ENCODE measurements at places on chromosomes 3 and 15.

- no peak for DNase-seq
Measured at GRCh38 chr15:52348056-52348745, 52.6 kb upstream of the MYO5C start.

GRCh38 chr3:35986161-35986560 lies 346.8 kb downstream of the ARPP21 start:
- DNase-seq, result no peak

DNA sequence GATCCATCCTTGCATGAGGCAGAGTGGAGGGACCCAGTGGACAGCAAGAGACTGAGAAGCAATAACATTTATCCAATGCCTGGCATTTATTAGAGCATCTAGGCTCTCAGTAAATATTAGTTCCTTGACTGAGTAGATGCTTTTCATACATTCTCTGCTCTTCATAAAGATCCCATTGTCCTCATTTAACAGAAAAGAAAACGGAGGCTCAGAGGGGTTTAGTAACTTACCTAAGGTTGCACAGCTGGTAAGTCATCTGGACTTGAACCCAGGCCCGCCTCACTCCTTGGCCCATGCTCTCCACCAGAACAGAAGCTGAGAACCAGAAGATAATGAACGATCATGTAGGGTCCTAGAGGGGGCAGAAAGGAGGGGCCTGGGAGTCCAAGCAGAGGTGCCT lies 52.2 kb upstream of the SEC22A start:
- no peak for DNase-seq

DNA sequence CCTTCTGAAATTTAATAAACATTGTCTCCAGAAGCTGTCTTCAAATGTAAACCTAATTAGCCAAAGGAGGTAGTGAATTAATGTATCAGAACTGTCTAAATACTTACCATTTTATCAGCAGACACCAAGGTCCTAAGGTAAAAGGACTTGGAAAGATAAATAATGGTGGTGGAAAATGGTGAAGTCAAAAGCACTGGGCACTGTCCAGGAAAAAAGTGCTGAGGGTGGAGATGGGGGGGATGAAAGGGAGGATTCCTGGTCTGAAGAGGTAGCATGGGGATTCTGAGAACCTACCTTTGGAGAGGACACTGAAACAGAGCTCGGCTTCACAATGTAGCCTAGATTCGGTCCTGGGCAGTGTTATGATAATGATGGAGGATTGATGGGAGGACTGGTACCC lies 149.0 kb upstream of the DPH6 start:
- DNase-seq, result no peak

DNA sequence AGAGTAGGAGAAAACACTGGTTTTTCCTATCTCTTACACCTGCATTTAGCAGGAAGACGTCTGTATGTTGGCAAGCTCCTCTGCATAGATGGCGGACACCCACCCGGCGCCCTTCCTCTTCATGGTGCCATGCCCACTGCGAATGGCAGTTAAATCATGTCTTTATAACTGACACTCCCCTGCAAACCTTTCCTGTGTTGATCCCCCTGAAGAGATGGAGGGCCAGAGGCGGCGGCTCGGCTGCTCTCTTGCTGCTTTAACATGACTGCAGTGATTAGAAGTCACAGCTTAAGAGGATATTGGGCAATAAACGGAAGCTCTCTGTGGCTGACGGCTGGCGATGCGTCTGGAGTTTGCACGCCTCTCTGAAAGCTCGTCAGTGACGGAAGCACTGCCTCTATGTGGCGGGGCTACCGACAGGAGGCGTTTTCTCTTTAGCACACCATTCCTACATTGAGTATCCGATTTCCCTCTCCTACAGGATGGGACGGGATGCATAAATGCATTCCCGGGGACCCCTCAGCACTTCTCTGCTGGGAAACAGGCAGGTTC lies 25.5 kb upstream of the SNRPA1 start:
- DNase-seq, result no peak

DNA sequence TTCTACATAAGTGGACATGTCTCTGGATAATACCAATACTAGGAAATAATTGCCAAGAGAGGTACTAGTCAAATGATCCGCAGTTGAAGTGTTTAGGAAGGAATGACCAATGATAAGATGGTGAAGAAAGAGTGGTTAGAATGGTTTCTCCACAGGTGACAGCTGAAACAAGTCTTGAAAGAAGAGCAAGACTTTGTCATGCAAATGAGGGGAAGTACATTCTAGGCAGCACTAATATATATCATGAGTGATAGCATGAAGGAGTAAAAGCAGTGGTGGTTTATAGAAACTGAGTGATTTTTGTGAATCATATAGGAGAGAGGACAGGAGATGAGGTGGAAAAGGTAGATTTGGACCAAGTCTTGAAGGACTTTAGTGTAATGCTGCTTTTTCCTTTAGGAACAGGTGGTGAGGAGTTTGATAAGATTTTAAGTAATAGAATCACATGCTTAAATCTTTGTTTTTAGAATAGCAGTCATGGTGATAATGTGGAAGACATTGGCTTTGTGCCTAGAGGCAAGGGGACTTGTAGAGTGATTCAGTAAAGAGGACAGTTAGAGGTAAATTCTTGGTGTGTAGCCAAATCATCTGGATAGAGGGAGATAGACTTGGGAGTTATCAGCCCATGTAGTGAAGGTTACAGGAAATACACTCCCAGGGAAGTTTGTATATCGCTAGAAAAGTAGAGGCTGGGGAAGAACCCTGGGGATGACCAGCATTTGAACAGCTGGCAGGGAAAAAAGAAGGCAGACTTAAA lies 31.9 kb downstream of the SLMAP start:
- peak; percentile 32 for DNase-seq

- no peak for DNase-seq
Measured at GRCh38 chr3:81920816-81921215, 159.4 kb upstream of the GBE1 start.

GRCh38 chr3:57757642-57758297 lies 1.7 kb downstream of the SLMAP start:
- no peak for DNase-seq

DNA sequence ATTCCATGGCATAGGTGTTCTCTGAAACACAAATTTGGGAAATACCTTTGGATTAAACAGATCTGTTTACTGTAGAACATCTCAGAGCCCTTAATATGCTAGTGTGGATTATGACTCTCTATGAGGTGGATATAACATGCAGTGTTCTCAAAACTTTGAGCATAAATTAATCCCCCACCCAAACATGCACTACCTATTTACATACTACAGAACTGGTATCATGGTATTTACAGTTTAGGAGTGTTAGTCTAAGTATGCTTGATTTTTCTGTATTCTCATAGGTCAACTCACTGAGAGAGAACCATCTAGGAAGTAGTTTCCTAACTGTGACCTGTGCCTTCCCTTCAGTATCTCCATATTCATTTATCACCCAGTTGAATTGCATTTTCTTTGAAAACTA lies 30.9 kb upstream of the ZNF609 start:
- DNase-seq, result no peak

DNA sequence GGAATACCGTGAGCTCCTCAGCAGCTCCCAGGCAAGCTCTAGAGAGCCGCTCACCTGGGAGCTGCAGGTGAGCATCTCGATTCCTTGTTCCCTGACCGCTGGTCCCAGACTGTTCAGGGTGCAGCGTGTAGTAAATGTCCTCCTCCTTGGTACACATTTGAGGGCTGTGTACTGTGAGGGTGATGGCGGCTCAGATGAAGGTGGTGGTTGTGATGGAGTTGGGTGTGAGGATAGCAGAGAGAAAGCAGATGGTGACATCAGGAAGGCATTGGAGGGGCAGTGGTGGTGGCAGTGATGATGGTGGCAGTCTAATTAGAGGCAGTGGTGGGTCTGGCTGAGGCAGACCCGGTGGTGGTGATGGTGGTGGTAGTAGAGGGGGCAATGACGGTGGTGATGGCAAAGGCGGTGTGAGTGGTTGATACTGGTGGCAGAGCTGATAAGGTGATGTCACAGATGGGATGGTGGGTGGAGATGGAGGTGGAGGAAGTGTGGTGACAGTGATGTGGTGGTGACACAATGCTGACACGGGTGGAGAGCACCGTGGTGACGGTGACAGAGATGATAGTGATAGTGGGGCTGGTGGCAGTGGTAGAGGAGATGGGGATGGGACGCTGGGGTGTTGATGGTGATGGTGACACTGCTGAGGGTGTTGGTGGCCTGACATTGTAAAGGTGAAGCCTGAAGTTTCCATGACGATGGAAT lies at the start of gene DNAJB8:
Gene DNAJB8 (minus strand): TSS at position 51 of the 702 bp plus-strand sequence. CDS start 3,645 bp downstream, outside the sequence.
- no peak for DNase-seq

DNA sequence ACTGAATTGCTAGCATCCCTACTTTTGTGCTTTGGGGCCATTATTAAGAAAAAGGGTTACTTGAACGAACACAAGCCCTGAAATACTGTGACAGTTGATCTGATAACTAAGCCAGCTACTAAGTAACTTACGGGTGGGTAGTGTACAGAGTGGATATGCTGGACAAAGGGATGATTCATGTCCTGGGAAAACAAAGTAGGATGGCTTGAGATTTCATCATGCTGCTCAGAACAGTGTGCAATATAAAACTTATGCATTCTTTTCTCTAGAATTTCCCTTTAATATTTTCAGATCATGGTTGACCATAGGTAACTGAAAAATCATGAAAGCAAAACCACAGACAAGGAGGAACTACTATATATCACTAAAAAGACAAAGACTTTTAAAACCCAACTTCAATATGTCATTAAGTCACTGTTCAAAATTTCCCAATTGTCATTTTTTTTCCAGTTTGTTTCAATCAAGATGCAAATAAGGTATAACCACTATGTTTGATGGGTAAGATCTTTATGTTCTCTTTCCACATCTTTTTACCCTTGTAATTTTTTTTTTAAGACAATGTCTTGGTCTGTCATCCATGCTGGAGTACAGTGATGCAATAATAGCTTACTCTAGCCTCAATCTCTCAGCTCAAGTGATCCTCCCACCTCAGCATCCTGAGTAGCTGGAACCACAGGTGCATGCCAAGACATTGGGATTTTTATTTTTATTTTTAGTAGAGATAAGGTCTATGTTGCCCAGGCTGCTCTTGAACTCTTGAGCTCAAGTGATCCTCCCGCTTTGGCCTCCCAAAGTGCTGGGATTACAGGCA lies 67.7 kb downstream of the IFT80 start:
- no peak for DNase-seq

DNA sequence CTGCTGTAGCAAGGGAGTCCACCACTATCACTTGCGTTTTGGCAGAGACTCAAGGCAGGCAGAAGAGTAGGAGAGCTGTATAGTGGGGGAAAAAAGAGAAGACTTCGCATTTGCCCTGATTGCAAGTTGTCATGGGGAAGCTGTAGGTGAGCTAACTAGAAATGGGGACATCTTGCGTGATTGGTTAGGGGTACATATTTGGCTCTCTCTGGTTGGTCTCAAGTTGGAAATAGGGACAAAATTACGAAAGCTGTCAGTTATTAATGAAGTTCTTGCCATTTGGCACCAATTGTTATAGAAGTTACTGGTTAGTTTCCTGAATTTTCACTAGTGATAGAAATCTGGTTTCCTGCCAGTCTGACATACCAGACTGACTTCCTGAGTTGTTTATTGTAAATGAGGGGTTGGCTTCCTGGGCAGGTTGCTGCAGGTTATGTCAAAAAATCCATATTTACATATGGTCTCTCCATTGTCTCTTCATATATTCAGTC lies 8.2 kb upstream of the SENP7 start:
- no peak for DNase-seq

DNA sequence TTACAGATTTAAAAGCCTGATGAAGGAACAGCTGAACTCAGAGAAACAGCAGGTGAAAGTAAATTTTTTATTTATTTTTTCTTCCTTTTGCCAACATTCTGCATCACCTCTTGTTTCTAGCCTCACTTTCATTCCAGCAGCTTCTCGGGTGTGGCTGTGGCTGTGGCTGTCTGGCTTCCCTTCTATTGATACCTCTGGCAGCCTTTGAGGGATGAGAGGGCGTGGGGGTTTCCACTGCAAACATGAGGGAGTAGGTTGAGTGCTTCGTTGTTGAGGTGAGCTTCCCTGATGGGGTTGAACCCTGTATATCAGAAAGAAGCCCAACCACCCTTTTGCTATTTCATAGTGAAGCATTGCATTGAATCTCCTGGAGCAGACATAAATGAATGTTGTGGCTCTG lies 6.2 kb upstream of the TMC3 start:
- DNase-seq, result no peak

DNA sequence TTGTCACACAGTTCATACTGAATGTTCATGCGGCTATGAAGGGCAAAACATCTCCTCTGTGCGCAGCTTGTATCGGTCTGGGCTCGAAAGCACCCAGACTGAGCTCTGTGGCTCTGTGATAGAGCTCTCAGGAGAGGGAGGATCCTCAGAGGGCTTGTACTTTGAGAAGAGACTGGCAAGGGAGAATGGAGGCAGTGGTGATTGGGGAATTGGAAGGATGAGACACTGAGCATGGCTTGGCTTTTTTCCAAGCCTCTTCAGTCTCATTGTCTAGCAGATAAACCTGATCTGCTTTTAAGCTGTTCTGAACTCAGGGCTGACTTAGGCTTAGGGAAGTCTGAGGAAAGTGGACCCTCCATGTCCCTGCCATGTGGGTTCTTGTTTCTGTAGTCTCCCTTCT lies 43.0 kb downstream of the RAD54L2 start:
- no peak for DNase-seq

GRCh38 chr15:29859973-29860715 lies 37.9 kb upstream of the TJP1 start:
- DNase-seq, result no peak

GRCh38 chr3:50287262-50287661 lies 5.0 kb downstream of the IFRD2 start:
- no peak for DNase-seq

GRCh38 chr3:139940622-139941021 lies 5.6 kb downstream of the CLSTN2 start:
- DNase-seq, result no peak

- DNase-seq, result no peak
Measured at GRCh38 chr15:31476236-31476810, 149.7 kb downstream of the KLF13 start.

DNA sequence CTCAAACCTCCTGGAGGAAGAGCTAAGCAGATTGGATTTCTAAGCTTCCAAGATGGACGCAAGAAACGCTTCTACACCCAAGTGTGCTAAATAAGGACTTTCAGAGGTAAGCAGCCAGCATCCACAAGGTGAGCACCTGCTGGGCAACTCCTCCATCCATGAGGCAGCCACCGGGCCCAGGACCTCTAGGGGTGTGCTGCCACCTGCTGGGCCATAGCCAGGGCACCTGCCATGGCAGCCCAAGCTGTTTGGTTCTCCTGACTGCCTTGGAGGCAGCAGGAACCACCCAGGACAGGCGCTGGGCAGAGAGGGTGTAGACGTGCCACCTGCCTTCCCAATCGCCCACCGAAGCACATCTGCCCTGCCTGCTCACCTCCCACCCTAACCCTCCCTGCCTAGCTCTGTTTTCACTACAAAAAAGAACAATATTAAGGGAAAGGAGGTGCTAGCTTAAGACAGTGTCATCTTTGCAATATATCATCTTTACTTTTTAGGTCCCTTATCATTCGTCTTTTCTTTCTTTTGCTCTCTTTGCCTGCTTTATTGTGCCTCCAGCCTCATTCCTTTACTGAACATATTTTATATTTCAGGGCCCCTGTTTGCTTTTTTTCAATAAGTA lies 12.9 kb downstream of the C15orf62 start:
- DNase-seq, result peak; percentile 68

DNA sequence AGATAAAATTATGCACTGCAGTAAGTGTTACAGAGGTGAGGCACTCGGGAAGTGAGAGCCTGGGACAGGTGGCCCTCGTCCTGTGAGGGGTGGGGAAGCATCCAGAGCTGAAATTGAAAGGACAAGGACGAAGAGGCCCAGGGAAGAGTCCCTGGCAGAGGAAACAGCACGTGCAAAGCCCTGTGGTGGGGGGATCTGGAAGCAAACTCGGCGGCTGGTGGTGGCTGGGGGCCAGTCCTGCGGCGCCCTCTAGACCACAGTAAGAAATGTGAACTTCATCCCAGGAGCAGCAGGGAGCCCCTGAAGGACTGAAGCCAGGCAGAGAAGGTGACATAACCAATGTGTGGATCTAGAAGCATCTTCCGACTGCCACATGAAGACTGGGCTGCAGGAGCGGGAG lies 42.8 kb downstream of the GRIP2 start:
- DNase-seq, result no peak
